ENCODE measurements at places on chromosomes 1 and 21.

DNA sequence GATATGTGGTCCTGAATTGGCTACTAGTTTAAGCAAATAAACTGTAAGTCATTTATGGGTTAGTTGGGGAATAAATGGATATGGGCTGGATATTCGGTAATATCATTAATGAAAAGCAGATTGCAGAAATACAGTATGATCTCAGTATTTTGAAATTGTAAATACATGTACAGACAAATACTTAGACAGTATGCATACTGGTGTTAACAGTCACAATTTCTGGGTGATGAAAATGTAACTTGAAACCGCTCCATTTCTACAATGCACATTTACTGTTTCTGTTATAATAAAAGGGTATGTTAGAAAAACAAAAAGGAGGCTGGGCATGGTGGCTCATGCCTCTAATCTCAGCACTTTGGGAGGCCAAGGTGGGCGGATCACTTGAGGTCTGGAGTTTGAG is 28.0 kb downstream of the BLZF1 start:
- DNase-seq: no peak

GRCh38 chr1:19374926-19375325 is 62.8 kb downstream of the SLC66A1 start:
- DNase-seq: no peak

DNA sequence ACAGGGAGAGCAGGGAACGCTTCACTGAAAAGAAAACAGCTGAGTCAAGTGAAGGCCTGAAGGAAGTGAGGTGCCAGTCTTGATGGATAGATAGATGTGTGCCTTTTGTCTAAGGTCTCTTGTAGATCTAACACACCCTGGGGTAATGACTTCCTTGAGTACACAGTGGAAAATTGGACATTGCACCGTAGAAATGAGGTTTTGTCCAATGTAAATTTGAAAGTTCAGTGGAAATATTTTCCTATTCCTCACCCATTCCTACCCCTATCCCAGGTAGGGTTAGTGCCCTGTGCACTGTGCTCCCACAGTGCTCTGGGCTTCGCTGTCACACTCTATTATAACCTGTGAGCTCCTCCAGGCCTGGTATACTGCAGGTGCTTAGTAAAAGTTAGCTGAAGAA is 24.3 kb downstream of the ZMYND12 start:
- DNase-seq: no peak

GRCh38 chr1:25906644-25907300 is 553 bp upstream of the STMN1 start:
- no peak for DNase-seq

GRCh38 chr1:22689505-22689904 is 21.1 kb upstream of the EPHB2 start:
- DNase-seq: peak; percentile 80

DNA sequence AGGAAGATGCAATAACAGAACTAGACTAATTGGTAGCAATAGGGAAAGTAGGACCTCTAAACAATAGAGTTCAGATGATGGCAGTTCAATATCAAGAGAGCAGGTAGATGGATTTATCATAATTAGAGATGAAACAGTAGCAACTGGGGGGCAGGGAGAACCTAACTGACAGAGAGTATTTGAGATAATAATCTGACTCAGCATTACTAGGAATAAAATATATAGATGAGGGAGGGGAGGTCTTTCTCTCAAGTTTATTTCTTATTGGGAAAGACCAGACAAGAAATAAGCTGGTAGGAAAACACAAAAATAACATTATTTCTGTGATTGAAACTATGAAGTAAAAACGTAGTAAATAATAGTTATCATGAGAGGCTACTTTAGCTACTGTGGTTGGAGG is 1656.7 kb upstream of the B3GALT2 start:
- no peak for DNase-seq

DNA sequence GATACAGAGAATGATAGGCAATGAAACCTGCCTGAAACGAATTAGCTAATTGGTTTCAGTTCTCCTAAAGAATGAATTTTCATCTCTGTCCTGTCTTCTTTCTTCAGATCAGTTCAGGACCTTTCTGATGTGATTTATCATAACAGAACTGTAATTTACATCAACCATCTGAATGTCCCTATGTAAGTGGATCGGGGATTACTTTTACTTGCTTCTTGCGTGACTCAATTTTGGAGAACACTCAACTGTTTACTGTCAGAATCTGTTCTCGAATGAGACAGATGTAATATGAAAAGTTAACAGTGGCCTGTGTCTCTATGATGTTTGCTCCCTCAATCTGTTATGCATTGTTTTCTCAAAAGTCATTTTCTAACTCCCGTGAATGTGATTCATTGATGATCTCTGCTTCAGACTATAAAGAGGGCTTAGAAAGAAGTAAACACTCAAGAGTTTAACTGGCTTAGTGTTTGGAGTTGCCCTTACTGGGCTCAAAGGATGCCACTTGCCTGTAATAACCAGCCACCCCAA is 111.0 kb downstream of the GABPA start:
- DNase-seq: no peak
